ENCODE measurements at places on chromosomes 2 and 18.

DNA sequence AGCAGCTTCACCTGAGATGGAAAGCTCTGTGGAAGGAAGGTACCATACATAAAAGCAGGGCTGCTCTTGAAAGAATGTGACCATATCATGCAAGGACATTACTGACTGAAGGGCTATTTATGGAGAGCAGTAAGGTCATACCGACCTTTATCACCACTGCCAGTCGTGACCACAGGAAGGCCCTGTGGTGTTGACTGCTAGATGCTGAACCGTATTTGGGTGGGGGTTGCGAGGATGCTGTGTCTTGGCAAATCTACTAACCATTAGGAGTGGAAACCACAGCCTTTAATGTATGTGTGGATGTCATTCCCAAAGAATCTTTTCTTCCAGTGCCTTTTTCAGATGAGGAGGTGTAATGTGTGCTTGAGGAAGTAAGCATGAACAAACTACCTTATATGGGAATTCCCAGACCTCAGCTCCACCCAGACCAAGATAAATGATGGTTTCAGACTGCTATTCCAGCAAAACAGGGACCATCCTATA is 60.8 kb downstream of the LIMS1 start:
- no peak for DNase-seq

- no peak for DNase-seq
Measured at GRCh38 chr18:6106091-6106685, 210.9 kb upstream of the TMEM200C start.

DNA sequence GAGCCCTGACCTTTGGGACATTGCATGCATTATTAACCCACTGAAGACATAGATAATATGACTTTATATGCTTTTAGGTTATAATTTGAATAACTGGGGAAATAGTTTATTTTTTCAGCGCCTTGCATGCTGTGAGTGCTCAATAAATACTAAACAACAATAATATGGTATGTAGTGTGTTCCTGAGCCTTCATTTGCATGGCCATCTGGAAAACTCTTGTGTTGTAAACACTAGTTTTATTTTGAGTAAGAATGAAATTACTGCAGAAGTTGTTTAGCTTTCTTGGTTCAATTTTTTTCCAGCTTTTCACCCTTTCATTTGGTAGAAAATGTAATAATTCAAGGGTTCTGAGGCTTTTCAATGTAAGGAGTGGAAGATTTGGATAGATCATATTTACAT is 189.3 kb upstream of the GALNT5 start:
- DNase-seq, result no peak

- no peak for DNase-seq
Measured at GRCh38 chr2:174571669-174572323, 25.8 kb downstream of the WIPF1 start.
